Activated gamma-delta T cell (primary cell): ENCODE measurements at places on chromosomes 2 and 18.

GRCh38 chr2:48750128-48750739, 5.3 kb downstream of the LHCGR start:
- no peak for DNase-seq

- no peak for DNase-seq
Measured at GRCh38 chr2:102386867-102387541, 31.4 kb downstream of the IL18R1 start.

DNA sequence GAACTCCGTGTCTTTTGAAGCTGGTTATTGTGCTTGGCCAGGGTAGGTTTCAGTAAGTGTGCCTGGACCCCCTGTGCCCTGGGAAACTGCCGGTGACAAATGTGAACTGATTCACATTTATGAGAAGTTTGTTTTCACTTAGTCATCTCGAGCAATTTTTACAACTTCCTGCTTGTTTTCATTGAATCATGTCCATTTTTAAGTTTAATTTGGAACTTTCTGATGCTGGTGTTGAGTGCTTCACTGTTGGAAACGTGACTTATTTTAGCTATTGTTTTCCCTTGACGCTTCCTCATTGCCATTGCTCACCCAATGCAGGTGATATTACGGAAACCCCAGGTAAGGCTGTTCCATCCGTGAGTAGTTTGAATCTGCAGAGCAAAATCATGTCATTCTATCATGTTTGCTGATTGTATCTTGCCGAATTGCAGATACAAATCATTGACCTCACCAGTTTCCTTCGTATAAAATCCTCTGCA, 97.2 kb downstream of the RTN4 start:
- no peak for DNase-seq

DNA sequence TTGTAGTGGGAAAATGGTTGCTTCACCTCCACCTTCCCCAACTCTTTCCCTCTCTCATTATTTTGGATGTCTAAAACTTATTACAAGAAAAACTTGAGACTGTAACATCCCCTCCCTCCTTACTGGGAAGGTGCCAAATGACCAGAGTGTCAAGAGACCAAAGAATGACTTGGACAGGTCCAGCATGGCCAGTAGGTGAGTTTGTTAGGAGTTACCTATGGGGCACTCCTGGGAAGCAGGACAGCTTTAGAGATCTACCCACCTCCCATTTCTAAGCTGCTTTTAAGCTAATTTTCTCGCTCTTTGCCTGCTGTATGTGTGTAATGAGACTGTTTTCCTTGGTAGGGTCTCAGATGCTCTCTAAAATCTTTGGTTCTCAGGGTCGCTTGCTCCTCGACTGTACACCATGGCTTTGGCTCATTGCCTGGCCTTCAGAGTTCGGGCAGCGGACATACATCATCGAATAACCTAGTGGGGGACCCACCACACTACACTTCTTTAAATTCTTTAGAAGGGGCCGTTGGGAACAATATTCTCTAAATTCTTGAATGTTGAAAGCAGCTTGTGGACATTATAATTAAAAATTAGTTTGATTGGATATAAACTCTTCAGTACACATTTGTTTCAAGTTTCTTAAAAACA, 45.2 kb downstream of the SLC30A6 start:
- DNase-seq, result no peak

DNA sequence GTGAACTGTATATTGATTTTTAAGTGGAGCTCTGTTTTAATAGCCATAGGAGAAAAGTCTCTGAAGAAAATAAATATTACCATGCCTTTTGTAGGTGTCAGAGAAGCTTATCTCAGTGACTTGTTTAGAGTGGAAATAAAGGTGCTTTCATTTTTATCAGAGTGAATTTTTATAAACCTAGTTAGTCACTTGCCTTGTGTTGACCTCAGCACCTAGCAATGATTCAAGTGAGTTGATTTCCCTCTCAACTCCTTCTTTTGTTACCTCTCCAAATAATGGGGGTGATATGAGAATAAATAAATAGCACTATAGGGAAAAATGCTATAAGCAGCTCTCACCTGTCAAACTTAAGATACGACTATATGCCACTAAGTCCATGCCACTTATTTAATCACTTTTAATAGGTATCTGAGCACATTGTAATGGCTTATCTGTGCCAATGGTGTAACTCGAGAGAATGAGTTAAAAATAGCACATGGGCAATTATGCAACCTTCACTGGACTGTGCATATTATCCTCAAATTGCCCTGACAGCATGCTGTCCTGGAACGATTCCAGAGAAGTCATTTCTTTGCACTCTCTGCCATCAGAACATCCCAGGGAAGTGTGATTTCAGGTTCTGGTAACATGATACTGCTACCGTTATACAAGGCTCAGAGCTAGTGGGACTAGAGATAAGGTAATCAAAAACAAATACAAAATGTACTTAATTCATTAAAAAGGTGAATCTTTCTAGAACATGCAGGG, 290.8 kb downstream of the CCDC85A start:
- DNase-seq, result no peak

DNA sequence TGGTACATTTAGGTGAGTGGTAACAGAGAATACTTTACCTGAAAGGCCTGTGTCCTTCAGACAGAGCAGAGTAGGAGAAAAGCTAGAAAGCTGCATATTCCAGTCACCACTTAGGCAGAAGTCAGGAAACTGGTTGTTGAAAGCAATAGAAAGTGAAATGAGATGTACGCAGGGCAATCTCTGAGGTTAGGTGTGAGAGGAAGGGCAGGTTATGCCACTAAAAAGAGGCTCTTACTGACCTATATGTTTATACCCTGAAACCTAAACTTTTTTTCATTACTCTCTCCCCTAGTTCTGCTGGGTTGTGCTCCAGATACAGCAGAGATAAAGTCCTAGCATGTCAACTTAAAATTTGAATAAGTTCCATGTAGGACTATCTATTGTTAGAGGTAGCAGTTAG, 93.5 kb downstream of the COX7A2L start:
- no peak for DNase-seq

GRCh38 chr2:169110916-169111315, 41.6 kb downstream of the DHRS9 start:
- DNase-seq, result no peak

DNA sequence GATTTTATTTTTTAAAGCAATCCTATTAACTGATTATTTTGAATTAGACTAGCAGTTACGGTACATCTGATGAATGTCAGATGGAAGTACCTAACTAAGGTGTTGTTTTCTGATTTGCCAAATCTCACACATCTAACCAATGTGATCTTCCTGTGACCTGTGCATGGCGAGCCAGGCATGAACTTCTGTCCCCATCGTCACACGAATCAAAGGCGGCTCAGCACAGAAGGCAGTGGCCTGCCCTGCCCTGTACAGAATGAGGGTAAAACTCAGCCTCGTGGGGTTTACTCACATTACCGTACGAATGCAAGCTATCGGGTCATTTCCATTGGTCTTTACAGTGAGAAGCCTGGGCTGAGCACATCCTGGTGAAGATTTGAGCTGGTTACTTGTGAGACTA, 87.3 kb downstream of the WDSUB1 start:
- no peak for DNase-seq

GRCh38 chr2:13524492-13524891, 807.8 kb downstream of the TRIB2 start:
- DNase-seq, result no peak

DNA sequence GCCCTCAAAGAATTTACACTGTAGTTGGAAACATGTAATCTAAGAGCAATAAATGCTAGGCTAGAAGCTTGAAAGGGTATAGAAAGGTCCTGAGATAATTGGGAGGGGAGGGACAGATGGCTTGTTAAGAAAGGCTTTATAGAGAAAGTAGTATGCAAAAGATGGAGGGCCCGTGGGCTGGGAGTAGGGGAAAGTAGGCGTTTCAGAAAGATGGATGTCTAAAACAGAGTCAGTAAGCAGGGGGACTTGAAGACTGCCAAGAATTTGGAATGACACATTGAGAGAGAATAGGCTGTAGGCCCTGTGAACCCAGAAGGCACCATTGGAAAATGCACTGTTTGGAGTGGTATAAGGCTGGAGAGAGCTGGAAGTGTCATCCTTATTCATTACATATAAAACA, 822 bp downstream of the PSMG2 start:
- no peak for DNase-seq

GRCh38 chr2:144131042-144131441, 388.9 kb downstream of the ZEB2 start:
- no peak for DNase-seq

GRCh38 chr2:45605116-45605515, 6.0 kb downstream of the SRBD1 start:
- DNase-seq, result no peak

DNA sequence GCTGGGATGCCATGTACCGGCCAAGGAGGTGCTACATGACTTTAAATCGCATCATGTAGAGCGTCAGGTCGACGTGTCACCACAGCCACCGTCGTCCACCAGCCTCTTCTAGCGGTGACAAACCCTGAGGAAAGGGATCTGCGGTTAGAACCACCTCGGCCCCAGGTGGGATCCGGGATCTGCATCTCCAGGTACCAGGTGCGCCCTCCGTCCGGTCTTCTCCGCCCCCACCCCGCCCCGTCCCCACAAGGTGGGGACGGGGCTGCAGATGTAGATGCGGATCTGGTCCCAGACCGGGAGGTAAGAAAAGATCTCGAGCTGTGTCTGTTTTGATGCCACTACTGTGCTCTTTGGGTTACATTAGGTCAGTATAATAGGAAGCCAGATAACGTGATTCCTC, 38.4 kb downstream of the C1D start:
- DNase-seq, result no peak

GRCh38 chr2:155690785-155691184, 641.7 kb downstream of the NR4A2 start:
- no peak for DNase-seq

GRCh38 chr2:2902547-2903281, 474.9 kb downstream of the EIPR1 start:
- DNase-seq, result no peak

DNA sequence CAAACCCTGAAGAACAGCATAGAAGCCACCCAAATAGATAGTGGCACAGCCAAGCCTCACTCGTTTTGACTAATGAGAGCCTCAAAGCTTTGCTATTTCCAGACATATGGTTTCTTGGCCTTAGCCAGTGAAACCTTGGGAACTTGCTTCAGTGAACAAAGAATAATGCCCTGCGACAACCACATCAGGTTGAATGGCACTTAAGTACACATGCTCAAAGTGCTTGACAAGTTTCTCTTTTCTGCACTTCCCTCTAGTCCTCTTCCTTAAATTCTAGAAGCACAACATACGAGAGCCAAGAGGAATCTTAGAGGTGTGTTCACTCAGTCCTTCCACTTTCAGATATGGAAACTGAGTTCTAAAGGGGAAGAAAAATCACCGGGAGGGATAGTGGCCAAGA, 258.3 kb downstream of the HAUS1 start:
- no peak for DNase-seq

DNA sequence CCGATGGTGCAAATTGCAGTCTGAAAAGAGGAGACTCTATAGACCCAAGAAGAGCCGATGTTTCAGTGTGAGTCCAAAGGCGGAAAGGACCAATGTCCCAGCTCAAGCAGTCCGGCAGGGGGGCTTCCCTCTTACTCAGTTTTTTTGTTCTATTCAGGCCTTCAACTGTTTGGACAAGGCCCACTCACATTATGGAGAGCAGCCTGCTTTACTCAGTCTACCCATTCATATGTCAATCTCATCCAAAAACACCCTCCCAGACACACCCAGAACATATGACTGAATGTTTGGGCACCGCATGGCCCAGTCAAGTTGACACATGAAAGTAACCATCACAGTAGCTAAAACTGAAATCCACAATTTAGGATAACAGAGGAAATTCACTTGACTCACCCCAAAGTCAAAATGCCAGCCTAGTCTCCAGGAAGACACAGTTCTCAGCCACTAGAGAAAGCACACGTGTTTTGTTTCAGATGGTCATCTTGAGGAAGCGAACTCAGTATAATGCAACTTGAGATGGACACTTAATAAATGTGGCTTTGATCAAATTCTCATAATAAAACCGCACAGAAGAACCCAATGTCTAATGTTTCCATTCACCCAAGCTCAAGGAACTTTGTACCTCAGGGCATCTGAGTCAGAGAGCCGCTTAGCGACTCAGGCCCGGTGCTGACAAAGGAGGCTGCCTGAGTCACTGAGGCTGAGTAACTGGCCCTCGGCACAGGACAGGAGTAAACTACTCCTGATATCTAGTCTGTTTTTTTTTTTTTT, 2.4 kb downstream of the FHL2 start:
- no peak for DNase-seq

DNA sequence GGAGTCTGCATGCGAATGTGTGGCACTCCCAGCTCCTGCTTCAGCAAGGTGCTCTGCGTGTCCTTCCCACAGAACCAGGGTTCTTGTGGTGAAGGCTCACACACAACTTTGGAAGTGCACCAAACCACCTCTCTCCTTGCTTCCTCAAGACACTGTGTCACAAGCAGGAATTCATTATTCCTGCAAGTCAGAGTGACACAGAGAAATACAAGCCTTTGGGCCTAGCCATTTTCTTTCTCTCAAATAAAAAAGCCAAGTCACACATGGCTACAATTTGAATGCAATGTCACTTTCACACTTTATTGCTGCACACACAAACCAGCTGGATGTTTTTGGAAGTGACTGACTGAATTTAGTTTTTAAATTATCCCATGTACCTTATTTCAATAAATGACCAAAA, 30.1 kb upstream of the THOC1 start:
- no peak for DNase-seq

- DNase-seq, result no peak
Measured at GRCh38 chr2:164757934-164758695, 83.5 kb downstream of the COBLL1 start.

DNA sequence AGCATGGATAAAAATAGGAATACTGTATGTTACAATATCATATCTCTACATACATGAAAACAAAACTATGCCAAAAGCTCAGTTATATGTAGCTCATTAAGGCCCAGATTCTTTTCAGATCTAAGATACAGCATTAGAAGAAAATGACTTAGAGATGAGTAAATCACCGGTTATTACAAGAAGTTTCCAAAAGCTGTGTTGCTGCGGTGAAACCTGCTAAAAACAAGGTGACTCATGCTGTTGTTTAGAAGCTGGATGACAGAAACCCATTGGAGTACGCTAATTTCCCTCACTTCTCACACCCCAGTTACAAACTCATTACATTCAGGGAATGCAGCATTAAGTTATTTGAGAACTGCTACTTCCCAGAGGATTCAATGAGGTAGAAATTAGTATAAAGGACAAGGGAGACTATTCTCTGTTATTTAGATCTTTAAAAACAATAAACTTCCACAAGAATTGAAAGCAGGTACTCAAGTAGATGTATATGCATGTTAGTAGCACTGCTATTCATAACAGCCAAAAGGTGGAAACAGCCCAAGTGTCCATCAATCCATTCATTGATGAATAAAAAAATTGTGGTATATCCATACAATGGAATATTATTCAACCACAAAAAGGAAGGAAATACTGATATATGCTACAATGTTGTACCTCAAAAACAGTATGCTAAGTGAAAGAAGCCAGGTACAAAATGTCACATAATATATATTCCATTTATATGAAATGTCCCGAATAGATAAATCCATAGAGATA, 32.6 kb downstream of the RBKS start:
- no peak for DNase-seq

- DNase-seq, result no peak
Measured at GRCh38 chr2:31033032-31033431, 105.2 kb downstream of the GALNT14 start.

GRCh38 chr18:62596145-62597005, 73.5 kb downstream of the ZCCHC2 start:
- no peak for DNase-seq
